ENCODE measurements at places on chromosomes 1 and 21.

GRCh38 chr1:78855258-78855657, 151.3 kb downstream of the ADGRL4 start:
- DNase-seq: no peak

- no peak for DNase-seq
Measured at GRCh38 chr1:89042491-89042890, 19.8 kb upstream of the GBP3 start.

DNA sequence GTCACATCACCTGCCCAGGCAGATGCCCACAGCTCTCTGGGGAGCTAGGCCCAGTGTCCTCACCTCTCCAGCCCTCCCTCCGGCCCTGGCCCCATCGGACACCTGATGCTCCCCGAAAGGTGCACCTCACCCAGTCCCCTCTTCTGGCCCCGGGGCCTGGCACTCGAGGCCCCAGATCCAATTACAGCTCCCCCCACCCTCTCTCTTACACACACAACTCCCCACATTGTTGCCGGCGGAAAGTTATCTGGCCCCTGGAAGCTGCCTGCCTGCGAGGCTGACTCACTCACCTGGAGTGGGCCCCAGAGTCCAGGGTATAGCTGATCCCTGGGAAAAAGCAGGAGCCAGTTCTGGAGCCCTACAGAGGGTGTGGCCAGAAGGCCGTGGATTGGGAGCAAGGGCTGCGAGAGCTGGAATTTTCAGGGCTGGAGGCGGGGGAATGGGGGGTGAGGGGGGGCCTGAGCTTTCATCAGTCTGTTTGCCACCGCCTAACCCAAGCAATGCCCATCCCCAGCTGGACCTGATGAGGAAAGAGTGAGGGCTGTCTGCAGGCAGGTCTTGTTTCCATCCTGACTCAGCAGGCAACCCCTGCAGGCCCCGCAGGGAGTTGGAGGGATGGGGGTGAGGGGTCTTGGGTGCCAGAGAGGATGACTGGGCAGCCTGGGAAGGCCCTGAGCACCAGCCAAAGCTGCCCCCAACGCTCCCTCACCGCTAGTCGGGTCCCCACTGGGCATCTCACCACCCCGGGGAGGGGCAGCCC, 948 bp downstream of the FBXO2 start:
- no peak for DNase-seq

GRCh38 chr1:94919241-94920030, 7.5 kb downstream of the CNN3 start:
- no peak for DNase-seq

- DNase-seq: no peak
Measured at GRCh38 chr21:16517383-16517782, 787.6 kb downstream of the USP25 start.

GRCh38 chr1:97780884-97781283, 139.9 kb downstream of the DPYD start:
- no peak for DNase-seq

GRCh38 chr1:233780049-233780448, 124.4 kb upstream of the SLC35F3 start:
- DNase-seq: no peak

DNA sequence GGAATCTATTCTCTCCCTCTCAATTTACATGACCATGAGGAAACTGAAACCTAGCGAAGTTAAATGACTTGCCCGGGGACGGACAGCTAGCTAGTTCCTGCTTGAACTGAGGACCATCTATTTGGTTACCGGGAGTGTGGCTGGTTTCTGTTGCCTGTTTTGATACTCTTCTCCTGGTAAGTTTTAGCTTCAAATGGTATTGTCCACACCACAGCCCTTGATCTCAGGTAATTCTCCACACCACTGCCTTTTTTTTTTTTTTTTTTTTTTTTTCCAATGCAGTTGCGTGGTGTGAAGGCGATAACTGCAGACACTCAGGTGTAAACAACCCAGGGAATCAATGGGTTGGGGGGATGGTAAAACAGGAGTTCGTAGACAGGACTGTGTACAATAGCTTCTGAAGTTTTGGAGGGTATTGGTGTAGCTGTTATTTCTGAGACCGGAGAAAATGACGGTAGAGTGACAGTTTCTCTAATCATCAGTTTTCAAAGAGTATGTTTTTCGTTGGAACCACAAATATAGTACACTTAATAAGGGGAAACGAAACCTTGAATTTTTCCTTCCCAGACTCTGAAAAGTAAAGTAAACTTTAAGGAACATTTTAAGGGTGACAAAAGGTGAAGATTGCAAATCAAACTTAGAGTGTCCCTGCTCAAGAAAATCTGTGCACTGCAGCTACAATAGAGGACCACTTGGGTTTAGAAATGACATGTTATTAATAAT, 125.3 kb upstream of the CACYBP start:
- peak; percentile 20 for DNase-seq

- DNase-seq: peak; percentile 67
Measured at GRCh38 chr21:41068967-41069642, 98.9 kb upstream of the BACE2 start.

GRCh38 chr1:178057912-178058534, 35.9 kb upstream of the RASAL2 start:
- DNase-seq: no peak

GRCh38 chr1:212864201-212864600, 6.1 kb downstream of the FLVCR1 start:
- no peak for DNase-seq
